Amniotic epithelial cell (primary cell): ENCODE measurements at places on chromosomes 11 and 22.

DNA sequence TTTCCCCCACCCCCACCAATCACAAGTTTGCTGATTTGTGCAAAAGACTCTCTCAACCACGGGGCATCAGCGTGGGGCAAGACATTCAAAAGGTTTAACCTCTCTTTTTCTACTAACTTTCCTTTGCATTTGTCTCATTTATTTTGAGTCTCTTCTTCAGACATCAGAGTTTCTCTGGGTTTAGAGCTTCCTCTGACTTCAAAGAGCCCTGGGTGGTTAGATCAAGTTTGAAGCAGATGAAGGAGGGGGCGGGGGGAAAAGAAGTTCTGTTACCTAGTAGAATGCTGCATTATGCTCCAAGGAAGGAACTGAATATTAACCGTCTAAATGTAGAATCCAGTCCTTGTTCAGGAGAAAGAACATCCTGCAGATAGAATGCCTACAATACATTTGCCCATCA, 24.5 kb downstream of the GAS2 start:
- no peak for DNase-seq

GRCh38 chr11:14906578-14906977, 14.5 kb upstream of the CYP2R1 start:
- DNase-seq = no peak

DNA sequence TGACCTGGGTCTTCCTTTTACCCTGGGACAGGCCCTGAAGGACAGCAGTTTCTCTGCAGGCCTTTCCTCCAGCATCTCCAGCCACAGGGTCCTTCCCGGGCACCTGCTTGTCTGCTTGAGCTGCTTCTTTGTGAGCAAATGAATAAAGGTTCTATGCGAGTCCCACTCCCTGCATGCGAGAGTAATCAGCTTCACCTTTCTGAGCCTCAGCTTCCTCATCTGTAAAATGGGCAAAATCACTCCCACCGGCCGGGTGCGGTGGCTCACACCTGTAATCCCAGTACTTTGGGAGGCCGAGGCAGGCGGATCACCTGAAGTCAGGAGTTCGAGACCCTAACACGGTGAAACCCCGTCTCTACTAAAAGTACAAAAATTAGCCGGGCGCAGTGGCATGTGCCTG, 31.1 kb downstream of the IFT27 start:
- DNase-seq = no peak

DNA sequence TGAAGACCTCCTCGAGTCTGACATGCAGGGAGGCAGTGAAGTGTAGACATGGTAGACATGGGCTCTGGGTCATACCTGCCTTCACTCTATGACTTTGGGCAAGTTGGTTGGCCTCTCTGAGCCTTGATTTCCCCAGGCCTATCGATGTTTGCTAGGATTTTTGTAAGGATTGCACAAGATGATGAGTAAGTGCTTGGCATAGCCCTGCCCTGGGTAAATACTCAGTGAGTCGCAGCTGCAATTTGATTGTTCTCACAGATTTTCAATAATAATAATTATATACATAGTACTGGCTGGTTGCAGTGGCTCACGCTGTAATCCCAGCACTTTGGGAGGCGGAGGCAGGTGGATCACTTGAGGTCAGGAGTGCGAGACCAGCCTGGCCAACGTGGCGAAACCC, 18.1 kb downstream of the MCM5 start:
- peak; percentile 47 for DNase-seq
